ENCODE measurements at places on chromosomes 6 and 20. TPM values are rescaled to one million over a fixed set of nuclear protein-coding genes. Genes with fewer than 3 reads are reported as not detected.

Gene EBF4
- 48.7 TPM for polyA plus RNA-seq

Gene NKAPL
- polyA plus RNA-seq: 1.3 TPM

GRCh38 chr6:49826743-49827406 lies 39.5 kb downstream of the CRISP1 start:
- no peak for DNase-seq

DNA sequence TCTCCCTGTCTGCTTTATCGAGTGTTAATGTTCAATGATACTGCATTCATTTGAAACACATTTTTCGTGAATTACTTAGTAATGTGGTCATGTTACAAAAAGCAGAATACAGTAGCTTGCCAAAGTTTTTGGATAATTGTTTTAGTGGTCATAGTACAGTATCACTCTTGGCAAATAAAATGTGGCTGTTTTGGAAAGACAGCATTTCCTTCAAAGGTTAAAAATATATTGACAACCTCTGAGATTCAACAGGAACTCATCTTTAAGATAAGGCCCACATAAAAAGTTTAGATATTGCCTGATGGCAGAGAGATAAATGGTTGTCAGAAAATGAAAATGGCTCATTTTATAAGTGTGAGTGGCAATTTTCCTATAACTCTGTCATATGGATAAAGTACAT lies 297.7 kb upstream of the MAN1A1 start:
- no peak for DNase-seq

DNA sequence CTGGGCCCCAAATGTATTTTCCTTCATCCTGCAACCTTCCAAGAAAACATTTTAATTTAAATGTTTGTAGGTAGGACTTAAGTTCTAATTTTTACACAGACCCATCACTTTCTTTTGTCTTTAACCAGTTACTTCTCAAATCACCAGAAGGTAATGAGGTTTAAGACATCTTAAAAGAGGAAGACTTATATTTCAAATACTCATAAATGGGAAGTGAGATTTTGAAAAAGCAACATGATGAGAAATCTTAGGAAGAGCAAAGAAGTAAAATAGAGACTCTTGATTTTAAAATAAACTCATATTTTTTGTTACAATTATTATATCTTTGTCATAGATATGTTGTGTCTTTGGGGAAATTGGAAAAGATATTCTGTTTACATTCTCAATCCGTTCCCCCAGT lies 82.3 kb downstream of the SYNE1 start:
- DNase-seq: no peak

All from right lung (tissue), 10 donors.